ENCODE measurements at places on chromosomes 2 and 18. TPM values are rescaled to one million over a fixed set of nuclear protein-coding genes. Genes with fewer than 3 reads are reported as not detected.

COL4A3 gene
- 0.34 TPM for total RNA-seq

GCG gene
- 92.9 TPM for total RNA-seq

BOLL gene
- 0.22 TPM for total RNA-seq

TCF23 gene
- not detected for total RNA-seq

IL37 gene
- not detected for total RNA-seq

PAIP2B gene
- 23.9 TPM for total RNA-seq

C18orf63 gene
- not detected for total RNA-seq

G6PC2 gene
- total RNA-seq: not detected

HOXD12 gene
- not detected for total RNA-seq

PROC gene
- total RNA-seq: 25.3 TPM

CABYR gene
- 8.0 TPM for total RNA-seq

SULT1C4 gene
- total RNA-seq: 35.5 TPM

SNED1 gene
- total RNA-seq: 2.5 TPM

PLGLB1 gene
- 8.6 TPM for total RNA-seq

EFR3B gene
- total RNA-seq: 22.1 TPM

CFAP221 gene
- total RNA-seq: 33.0 TPM

VWA3B gene
- total RNA-seq: 0.47 TPM

SERPINB5 gene
- not detected for total RNA-seq

SLC8A1 gene
- total RNA-seq: 7.1 TPM

Data from progenitor cell of endocrine pancreas (in vitro differentiated cells).